ENCODE measurements at places on chromosomes 7 and 10. TPM values are rescaled to one million over a fixed set of nuclear protein-coding genes. Genes with fewer than 3 reads are reported as not detected.

DNA sequence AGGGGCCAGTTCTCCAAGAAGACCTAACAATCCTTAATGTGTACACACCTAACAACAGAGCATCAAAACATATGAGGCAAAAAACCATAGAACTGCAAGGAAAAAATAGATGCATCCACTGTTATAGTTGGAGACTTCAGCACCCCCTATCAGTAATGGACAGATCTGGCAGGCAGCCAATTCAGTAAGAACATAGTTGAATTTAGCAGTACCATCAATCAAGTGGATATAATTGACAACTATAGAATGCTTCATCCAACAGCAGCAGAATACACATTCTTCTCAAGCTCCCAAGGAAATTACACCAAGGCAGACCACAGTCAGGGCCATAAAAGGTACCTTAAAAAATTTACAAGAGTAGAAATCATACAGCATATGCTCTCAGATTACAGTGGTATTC, 42.2 kb downstream of the POLL start:
- no peak for DNase-seq

GRCh38 chr10:110171032-110171431, 36.4 kb upstream of the MXI1 start:
- DNase-seq, result no peak

DNA sequence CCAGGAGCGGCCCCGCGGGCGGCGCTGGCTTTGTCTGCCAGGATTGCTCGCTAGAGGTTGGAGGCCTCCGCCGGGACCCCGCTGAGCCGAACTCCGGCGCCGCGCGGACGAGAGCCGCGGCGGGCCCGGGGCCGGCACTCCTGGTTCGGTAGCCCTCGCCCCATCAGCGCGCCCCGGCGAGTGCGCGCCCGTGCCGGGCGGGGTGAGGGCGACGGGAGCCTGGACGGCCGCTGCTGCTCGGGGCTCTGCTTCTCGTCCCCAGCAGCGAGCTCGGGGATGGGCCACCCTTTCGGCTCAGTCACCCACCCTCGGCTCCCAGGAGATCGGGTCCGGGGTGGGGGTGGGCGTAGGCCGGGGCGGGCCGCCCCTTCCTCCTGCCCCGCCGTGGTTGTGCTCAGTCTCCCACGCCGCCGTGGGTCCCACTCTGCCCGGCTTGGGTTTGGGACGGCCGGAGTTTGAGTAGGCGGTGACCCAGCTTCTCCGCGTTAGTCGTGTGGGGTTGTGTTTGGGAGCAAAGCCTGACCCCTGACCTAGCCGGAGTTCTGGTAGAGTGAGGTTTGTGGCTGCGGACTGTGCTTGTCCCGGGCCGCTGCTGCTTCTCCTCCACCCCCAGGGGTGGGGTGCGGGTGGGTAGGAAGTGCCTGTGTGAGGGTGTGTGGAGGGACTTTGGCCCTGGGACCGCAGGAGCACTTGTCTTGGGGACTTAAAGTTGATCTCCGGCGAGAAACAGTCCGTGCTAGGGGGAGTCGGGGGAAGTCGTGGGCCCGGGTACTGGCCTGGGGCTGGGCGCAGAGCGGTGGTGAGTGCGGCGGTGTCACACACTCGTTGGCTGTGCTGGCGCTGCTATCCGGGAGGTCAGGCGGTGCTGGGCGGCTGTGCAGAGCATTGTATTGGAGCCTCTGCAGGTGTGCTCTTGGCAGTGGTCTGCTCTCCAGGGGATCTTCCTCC, 677 bp downstream of the TSPAN14 start:
- no peak for DNase-seq

Gene SFTPA1
- total RNA-seq, result not detected

Gene FEZF1
- total RNA-seq, result not detected

Gene MRLN
- 5.7 TPM for total RNA-seq

Gene CTTNBP2
- total RNA-seq, result 13.1 TPM

Gene COBL
- total RNA-seq, result 3.3 TPM
